ENCODE measurements at places on chromosomes 4 and X.
A peak's percentile ranks its signal among the peaks of the same experiment; 100 is the strongest.

DNA sequence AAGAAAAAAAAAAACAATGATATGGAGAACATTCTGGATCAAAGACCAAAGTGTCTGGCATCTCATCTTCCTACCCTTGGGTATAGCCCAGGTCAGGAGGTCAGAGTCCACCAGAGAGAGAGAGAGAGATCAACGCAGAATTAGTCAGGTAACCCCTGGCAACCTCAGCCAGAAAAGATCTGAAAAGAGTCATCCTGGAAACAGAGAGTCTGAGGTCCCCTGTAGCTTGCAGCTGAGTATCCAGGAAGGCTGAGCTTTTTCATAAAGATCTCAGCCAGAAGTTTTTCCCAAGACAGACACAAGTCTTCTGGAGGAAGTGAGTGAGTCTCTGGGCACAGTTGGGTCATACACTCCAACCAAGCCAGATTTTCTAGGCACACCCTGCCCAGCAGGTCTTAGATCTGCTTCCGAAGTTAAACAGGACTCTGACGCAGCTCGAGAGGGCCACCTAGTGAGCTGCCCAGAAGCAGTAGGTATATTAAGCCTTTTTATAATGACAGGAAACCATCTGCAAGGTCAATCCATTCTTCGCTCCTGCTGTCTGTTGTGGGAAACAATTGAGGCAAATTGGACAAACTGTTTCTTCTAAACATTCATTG is 35.7 kb downstream of the ACE2 start:
- DNase-seq, result peak; percentile 49

DNA sequence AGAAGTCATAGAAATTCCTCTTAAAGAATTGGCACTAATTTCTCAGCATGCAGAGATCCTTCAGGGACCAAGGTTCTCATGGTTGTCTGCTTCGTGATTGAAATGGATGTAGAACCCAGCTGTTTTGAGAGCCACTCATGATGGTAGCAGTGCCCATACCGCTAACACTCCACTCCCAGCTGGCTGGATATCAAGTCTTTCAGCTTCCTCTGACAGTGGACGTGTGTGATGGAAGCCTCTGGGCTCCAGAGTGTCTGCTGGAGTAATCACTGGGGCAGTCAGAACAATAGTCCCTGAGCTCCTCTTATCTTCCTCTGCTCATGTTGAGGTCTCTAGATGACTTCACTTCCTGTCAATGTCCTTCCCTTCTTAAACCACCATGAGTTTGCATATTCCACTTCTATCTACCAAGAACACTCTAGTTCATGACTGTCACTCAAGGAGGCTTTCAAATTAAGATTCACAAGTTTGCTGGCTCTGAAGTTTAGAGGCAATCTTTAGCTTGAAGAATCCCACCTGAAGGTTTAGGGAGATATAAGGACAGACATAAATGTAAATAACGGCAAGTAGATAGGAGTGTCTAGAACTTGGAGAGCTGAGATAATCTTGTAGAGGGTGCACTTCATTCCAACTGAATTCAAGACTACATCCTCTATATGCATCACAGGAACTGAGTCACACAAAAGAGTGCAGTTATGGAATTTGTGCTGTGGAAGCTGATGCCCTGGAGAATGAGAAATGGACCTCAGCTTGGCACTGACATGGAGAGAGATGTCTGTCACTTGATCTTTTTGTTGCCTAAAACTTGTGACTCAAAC is 64.5 kb upstream of the WDR1 start:
- DNase-seq, result peak; percentile 90

DNA sequence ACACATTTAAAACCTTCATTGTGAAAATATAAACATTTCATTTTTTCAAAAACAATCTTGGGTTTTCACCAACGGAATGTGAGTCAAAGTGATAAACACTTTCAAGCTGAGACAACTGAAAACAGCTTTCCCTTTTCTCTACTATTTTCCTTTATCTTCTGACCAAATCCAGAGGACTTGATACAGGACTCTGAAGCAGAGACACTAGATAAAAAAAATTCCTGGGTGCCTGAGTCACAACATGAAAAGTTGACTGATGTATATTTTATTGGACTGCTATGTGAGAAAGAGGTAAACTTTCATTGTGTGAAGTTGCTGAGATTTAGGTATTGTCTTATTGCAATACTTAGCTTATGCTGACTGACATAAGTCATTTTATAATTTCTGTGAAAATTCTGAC is 411.2 kb downstream of the SPOCK3 start:
- DNase-seq, result no peak

- no peak for DNase-seq
Observed at GRCh38 chrX:54473993-54474859, 21.8 kb downstream of the FGD1 start.

DNA sequence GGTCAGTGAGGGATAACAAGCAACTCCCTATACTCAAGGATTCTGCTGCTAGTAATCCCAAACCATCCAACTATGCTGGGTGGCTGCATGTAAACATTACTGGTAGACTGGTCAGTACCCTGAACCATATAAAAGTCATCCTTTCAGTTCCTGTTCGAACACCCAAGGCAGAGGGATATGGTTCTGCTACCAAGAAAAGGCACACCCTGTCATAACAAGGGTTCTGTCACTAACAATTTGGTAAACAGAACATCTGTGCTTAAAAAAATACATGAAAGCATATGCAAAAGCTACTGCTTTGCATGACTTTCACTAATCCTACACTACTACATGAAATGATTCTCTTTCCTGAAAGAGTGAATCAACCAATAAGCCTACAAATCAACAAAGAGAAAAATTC is 76.8 kb upstream of the MCF2 start:
- no peak for DNase-seq

Data from hematopoietic multipotent progenitor cell treated with erythropoietin and hydrocortisone succinate and interleukin-3 and kit ligand, for 15 days (in vitro differentiated cells).